Activated CD4-positive, alpha-beta T cell treated with anti-CD3 and anti-CD28 coated beads, Interleukin-2, amount 10 ng/mL, durations not matched to agents 7 days and 5 days (primary cell): ENCODE measurements at places on chromosomes 13 and 19. TPM values are rescaled to one million over a fixed set of nuclear protein-coding genes. Genes with fewer than 3 reads are reported as not detected.

Gene ZNF578
- 3.0 TPM for total RNA-seq

Gene ZSCAN4
- not detected for total RNA-seq

Gene LAIR1
- total RNA-seq: 59.3 TPM

Gene ZNF44
- 15.7 TPM for total RNA-seq

Gene CPB2
- total RNA-seq: not detected

Gene SPACA7
- not detected for total RNA-seq

Gene ZNF792
- total RNA-seq: 15.3 TPM

Gene URAD
- not detected for total RNA-seq

- DNase-seq: peak; percentile 7
These were observed 92.9 kb upstream of the SGCG start for GRCh38 chr13:23087880-23088279.

GRCh38 chr13:33537026-33537425 lies 251.5 kb upstream of the STARD13 start:
- no peak for DNase-seq

DNA sequence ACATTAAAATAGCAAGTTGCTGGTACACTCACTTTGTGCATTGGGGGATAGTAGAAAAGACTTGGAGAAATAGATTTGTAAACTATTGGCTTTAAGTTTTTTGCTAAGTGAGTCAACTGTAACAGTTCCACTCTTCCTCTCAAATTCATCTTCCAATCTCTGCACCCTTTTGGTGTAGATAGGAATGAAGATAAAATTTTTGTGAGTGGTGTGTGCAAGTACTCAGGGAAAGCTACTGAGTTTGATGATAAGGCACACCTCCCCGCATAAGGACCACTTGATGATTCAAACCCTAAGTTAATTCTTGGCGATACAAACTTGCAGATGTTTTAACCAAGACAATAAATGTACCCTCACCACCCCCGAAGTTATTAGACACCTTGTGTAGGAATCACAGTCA lies 168.3 kb upstream of the SLITRK1 start:
- no peak for DNase-seq

DNA sequence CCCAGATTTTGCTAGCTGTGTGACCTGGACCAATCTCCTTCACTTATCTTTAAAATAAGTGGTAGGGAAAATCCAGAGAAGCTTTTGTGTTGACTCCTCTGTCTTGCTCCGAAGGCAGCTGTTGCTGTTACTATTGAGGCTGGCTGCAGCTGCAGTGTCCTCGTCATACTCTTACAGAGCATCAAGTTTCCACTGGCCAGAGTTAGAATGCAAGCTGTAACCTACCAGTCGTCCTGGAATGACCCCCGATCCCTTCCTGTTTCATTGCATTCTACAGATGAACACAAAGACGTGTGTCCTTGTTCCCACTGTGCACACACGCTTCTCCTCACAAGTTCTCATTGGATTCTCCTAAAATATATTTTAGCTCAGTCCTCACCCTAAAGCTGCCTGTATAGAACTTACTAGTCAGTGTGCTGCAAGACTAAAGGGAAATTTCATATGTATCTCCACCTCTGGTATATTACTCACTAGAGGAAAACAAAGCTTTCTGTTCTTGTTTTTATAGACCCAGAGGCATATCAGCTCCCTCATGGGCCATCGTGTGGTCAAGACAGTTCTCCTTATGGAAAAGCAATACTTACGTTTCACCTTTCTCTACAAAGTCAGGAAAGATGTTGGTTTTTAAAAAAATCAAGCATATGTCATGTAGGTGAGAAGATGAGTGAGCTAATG lies 589.8 kb downstream of the LMO7 start:
- no peak for DNase-seq

- DNase-seq: no peak
These were observed 60.8 kb downstream of the AP1M1 start for GRCh38 chr19:16258440-16258903.

DNA sequence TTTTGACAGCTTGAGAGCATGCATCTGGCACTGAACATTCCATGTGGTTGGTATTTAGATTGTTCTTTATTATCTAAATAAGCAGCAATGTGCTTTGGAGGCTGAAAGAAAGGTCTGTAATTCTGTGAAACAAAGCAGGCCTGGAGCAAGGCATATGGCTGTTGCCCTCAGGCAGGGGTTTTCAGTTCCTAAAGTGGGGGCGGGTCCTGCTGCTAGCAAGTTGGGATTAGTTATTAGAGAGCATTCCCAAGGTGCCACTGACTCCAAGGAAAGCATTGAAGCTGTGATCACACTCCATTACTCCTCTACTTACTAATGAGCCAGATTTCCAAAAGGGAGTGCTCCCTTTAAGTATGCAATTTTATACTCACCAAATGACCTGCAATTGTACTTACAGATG lies 432.2 kb downstream of the OLFM4 start:
- no peak for DNase-seq

DNA sequence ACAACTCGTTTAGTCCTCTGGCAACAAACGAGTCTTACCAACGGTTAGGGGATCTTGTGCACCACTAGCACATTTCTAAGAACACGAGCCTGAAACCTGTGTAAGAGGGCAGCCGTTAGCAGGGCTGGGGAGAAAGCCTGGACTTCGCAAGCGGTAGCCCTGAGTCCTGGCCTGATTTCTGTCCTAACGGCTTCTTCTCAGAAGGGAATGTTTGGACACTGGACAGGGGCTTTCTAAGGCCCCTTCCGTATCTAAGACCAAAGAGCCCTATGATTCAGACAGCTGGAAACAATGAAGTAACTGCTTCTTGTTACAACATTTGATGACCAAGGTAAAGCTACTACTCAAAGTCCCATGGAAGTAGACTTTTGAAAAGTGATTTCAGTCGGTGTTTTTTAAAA lies 2.2 kb downstream of the ANKRD10 start:
- no peak for DNase-seq

DNA sequence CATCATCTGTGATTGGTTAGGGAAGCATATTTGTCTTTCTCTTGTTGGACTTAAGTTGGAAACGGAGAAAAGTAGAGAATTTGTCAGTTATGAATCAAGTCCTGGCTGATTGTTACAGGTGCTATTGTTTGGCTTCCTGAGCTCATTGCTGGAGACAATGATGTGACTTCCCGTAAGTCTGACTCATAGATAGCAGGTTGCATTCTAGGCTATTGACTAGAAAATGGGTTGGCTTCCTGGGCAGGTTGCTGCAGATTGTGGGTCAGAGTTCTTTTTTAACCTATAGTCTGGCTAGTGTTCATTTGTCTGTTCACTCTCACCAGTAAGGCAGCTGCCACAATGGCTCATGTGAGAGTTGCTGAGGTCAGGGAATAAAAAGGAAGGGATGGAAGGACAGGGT lies 101.5 kb downstream of the CCNA1 start:
- DNase-seq: no peak

- no peak for DNase-seq
These were observed 43.7 kb downstream of the RFXAP start for GRCh38 chr13:36862722-36863121.

GRCh38 chr13:42592915-42593900 lies 19.3 kb downstream of the TNFSF11 start:
- DNase-seq: no peak

DNA sequence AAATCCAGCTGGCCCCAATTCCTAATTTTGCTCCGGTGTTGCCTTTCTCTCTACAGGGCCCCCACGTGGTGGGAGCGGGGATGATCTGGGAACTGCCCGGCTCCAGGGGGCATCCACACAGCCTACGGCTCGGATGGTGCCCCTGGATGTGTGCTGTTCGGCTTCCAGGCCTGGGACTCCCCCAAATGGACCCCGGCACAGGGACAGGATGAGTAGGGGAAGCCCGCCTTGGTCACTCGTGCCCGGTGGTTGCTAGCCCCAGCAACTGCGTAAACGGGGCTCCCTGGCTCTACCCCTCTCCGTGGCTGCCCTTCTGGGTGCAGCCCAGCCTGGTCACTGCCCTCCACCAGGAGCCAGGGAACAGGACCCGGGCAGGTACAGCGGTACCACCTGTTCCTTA lies 111.5 kb downstream of the TEX26 start:
- DNase-seq: no peak

GRCh38 chr19:1076046-1076386 lies 9.0 kb downstream of the ARHGAP45 start:
- no peak for DNase-seq

DNA sequence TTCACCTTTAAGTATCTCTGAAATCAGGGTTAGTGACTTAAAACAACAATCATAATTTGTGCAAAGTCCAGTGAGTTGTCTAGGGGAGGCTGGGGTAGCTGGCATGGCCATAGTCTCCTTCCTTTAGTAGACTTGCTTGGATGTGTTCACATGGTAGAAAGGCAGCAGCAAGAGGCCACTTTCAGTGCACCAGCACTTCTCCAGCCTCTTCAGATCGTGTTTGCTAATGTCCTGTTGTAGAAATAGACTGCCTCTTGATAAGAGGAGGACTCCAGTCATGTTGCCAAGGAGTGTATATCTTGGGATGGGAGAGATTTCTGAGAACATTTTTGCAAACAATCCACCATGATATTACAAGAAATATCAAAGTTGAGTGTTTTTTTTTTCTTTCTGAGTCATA lies 22.9 kb downstream of the WDFY2 start:
- no peak for DNase-seq

DNA sequence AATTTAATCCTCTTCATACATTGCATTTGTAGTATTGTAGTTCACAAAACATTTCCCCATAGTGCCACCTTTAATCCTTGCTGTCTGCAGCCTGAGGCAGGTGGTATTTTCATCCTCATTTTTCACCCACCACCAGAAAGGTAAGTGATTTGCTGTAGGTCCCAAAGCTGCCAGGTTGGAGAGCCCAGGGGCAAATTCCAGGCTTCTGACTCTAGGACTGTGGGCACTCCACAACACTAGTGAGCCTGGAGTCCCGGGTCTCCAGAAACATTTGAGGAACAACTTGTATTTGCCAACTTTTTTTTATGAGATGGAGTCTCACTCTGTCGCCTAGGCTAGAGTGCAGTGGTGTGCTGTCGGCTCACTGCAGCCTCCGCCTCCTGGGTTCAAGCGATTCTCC lies 6.2 kb downstream of the ILF3 start:
- DNase-seq: no peak

DNA sequence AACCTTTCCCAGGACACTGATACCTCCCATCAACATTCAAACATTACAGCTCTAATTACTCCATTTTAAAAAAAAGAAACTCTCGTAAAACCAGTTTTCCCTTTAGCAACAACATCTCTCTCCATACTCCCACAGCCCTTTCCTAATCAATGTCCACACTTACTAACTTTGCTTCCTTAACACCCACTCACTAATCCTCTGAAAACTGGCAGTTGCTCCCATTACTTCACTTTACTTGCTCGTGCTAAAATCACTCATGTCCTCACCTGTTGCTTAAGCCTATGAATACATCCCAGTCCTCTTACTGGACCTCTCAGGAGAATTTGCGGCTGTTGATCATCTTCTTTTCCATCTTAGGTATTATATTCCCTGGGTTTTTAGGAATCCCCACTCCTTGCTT lies 44.8 kb downstream of the RBM26 start:
- DNase-seq: no peak

GRCh38 chr19:39007096-39007495 lies 25.3 kb downstream of the FBXO27 start:
- DNase-seq: no peak

DNA sequence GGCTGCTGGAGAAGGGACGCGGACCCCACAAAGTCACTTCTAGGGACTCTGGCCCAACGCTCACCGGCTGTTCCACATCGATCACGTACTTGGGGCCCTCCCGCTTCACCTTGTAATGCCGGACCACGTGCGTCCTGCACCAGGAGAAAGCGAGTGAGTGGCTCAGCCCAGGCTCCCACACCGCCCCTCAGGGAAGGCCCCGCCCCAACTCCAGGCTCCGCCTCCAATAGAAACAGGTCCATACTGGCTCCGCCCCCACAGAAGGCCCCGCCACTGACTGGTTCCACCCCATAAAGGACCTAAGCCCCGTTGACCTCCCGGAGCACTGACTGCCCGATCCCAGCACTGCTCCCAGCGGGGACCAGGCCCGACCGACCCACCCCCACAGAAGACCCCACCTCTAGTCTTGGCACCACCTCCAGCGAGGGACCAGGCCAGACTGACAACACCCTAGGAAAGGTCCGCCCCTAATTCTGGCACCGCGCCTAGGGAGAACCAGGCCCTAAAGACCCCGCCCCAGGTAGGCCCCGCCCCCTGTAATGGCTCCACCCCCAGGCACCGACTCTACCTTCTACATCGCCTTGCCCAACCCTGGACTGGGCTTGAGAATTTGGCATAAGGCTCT lies 11.3 kb downstream of the STAP2 start:
- DNase-seq: peak; percentile 84

DNA sequence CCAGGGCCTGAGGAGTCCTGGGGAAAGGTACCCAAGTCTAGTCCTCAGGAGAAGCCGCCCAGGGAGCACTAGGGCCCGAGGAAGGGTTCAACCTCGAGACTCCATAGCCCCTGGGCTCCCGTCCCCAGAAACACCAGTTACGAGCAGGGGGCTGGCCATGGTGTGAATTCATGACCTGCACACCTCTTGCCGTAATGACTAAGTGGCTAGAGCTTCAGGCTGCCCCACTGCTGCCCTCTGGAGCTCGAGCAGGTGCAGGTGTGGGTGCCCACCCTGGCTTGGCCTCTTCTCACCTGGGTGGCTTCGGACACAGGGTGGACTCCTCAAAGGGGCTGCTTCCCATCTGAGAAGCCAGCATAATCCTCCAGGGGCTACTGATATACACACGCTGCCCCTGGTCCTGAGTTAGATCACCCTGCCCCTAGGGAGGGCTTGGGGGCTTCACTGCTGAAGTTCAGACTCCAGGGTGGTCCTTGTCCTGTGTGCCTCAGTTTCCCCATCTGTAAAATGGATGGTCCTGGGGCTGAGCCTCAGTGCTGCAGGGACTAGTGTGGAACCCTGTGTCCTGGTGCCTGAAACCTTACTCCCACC lies 13.6 kb downstream of the SPC24 start:
- no peak for DNase-seq

- no peak for DNase-seq
These were observed 143.4 kb downstream of the SHISA2 start for GRCh38 chr13:25908366-25908765.

DNA sequence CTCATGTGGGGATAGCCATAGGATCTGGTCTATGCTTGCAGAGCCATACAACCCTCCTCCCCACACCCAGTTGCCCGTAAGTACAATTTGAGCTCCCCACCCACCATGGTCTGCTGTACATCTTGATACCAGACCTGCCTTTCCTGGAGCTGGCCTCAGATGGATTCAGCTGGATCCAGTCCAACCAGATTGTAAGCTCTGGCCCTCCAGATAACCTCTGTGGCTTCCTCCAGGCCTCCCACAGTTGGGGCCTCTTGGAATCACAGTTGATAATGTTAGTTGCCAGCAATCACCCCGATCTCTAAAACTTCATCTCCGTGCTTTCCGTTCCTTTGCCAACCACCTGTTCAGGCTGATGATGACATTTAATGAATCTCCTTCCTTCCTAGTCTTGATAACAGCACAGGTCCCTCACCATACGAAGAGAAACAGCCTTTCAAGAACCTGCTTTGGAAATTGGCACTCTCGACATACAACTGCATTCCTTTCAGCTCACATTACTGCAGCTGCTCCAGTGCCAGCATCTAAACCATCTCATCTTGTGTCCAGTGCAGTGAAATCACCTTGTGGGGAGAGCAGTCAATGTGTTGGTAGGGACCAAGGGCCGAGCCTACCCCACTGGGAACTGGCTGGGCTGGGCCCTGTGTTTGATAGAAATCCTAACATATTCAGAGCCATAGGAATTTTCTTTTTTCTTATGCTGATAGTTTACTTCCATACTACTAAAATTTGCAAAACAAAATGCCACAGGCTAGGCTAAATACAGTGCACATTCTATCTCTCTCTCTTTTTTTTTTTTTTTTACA lies 15.1 kb upstream of the FOXO1 start:
- no peak for DNase-seq
